Breast epithelium (tissue), 4 donors: ENCODE measurements at places on chromosomes 7 and 10. TPM values are rescaled to one million over a fixed set of nuclear protein-coding genes. Genes with fewer than 3 reads are reported as not detected.

The MYH16 gene
- total RNA-seq, result not detected

The ALOX5 gene
- 33.4 TPM for total RNA-seq

GRCh38 chr10:95758351-95759025 lies 2.5 kb downstream of the ENTPD1 start:
- no peak for DNase-seq

DNA sequence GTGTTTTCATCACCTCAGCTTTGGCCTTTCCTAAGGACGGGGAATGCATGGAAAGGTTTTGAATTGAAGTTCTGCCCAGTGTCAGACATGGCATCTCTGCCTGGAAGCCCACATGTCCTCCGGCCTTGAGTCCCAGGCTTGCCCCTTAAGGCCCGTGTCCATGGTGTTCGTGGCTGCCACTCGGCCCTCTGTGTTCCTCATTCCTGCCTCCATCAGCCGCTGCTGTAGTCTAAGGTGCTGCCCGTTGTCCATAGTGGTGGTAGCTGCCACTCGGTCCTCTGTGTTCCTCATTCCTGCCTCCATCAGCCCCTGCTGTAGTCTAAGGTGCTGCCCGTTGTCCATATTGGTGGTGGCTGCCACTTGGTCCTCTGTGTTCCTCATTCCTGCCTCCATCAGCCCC lies 180.7 kb upstream of the SHH start:
- no peak for DNase-seq

DNA sequence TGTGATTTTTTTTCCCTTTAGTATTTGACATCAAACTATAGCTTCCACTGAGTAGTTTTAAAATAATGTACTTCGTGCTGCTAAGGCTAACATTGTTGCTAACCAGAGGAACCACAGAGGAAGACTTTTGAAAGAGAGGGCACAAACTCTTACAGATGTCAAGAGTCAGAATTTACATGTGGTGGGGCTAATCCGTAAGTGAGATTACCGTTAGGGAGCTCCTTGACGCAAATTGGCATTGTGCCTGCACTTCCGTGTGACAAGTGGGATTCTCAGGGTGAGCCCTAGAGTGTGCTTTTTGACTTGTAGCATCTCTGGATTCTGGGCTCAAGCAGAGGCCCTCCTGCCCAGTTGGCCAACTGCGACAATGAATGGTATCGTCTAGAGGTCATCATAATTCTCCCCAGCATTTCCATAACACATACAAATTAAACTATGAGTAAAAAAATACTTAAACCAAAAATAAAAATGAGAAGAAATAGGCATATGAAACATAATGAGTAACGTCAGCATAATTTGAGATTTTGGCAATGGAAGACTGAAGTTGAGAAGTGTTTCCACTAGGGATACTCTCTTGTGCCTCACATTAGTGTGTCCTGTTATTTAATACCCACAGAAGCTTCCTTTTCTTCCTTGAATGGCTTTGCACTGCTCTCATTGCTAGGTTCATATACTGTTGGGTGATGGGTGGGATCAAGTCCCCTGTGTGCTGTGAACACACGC lies 164.0 kb downstream of the SDK1 start:
- no peak for DNase-seq

DNA sequence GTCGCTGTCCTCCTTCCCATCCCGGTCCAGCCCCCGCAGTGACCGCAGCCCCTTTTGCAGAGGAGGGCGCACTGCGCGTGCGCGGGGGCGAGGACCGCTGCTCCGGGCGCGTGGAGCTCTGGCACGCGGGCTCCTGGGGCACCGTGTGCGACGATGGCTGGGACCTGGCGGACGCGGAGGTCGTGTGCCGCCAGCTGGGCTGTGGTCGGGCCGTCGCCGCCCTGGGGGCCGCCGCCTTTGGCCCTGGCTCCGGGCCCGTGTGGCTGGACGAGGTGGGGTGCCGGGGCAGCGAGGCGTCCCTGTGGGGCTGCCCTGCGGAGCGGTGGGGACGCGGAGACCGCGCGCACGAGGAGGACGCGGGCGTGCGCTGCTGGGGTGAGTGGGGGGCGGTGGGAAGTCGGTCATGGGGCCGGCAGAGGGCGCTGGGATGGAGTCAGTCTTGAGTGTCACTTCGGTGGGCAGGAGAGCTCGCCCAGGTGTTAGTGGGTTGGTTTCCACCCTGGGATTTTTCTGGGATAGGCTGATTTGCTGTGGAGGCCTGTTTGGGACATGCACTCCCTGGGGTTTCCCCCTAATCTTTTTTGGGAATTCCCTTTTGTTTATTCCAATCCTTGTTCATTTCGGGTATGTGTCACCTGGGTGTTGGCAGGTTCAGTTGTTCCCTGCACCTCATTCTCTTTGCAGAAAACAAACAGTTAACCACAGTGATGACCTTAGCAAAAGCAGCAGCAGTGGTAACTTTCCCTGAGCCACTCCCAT lies 11.6 kb downstream of the SCART1 start:
- DNase-seq, result no peak

GRCh38 chr10:14536241-14537213 lies 205.8 kb upstream of the FRMD4A start:
- DNase-seq, result peak; percentile 82

GRCh38 chr7:33054261-33054964 lies 8.2 kb downstream of the NT5C3A start:
- no peak for DNase-seq

- DNase-seq, result no peak
Observed at GRCh38 chr10:110077436-110078130, 69.8 kb downstream of the ADD3 start.

The CCSER2 gene
- total RNA-seq, result 49.9 TPM

GRCh38 chr10:3169271-3169670 lies 3.3 kb downstream of the PITRM1 start:
- DNase-seq, result no peak

DNA sequence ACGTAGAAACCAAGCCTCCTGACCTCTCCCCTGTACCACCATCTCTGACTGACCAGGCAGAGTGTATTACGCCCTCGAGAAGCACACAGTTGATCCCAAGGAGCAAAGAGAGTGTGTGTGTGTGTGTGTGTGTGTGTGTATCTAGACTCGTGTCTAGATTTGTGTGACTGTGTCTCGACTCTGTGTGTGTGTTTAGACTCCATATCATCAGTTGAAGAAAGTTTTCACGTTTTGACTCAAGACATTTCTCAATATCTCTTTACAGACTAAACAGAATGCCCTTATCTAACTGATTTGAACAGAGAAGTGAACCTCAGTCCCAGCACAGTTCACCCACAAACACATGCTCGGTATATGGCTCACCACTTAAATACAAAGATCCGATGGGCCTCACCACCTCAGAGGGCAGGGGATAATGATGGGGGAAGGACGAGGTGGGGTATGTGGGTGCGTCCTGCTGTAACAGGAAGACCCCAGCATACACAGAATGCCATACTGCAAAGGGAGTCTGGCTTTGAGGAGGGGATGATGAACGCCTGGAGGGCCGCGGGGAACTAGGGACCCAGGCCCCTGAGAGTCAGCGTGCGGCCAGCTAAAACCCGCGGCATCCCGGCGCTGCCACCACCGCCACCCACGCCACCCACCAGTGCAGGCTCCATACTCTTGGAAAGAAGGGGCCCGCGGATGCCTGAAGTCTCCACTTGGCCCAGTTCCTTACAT lies 780 bp downstream of the ALDH18A1 start:
- no peak for DNase-seq

- no peak for DNase-seq
Observed at GRCh38 chr10:70566515-70567290, 35.8 kb downstream of the PRF1 start.

GRCh38 chr10:73768881-73769280 lies 13.0 kb upstream of the CHCHD1 start:
- no peak for DNase-seq

GRCh38 chr10:29734640-29734961 lies 99.8 kb upstream of the SVIL start:
- DNase-seq, result no peak

The PHKG1 gene
- total RNA-seq, result 4.3 TPM

DNA sequence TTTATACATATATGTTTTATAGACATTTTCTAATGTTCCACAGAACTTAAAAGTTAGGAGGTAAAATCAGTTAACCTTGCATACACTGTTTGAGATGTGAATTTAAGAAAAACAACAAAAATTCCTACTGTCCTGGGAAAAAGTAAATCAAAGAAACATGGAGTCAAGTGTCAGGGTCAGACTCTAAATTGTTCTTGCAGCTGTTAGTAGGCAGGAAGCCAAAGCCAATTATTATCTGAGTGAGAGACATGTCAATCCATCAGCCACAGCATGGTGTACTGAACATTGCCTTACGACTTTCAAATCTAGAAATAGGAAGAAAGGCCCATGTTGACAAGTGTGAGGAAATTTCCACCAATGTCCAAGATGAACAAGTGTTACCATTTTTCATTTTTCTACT lies 461.2 kb upstream of the MBL2 start:
- no peak for DNase-seq

- no peak for DNase-seq
Observed at GRCh38 chr10:114386452-114386851, 17.9 kb downstream of the AFAP1L2 start.

DNA sequence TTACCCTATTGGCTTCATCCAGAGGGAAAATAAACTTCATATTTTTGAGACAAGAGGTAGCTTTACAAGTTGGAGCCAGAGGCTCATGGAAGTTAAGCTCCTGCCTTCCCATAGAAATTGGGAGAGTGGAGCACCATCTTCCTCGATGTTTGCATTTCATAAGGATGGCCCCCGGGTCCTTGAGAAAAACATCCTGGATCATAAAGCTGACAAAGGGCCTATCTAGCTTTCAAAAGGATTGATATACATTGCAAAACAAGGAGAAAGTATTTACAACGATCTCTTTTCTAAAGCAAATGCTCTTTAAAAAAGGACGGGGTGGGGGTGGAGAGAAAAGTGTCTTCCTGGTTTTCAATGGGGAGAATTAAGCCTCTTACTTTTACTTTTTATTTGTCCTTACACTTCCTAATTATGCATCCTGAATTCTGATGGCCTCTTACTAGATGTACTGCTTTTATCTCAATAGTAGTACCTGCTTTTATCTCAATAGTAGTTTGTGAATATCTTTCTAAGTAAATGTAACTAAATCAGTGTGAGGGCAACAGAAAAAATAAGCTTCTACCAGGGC lies 65.6 kb downstream of the PTPRZ1 start:
- DNase-seq, result no peak

DNA sequence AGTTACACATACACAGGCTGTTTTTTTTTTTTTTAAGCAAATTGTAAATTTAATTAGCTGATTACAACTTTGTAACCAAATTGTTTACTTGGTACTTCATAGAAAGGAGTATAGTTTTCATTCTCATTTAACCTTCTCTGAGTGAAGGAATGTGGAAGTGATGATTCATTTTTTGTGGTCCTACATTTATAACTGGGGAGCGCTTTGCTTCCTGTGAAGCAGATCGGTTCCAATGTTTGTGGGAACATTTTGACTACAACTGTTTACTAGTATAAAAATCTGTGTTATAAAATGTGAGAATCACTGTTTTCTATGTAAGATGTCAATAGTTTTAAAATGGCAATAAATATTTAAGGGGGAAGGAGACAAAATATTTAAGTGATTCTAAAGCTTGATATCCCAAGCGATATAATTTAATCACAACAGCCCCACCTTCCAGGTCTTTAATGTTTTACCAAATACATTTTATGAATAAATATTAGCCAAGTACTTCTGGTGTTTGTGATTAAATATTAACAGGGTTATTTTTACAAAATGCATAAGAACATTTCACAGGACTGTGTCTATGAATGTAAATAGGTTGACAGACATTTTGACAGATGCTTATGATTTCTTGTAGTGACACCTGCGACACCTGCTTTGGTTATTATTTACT lies 57.1 kb downstream of the NXPH1 start:
- DNase-seq, result no peak

The GNGT1 gene
- not detected for total RNA-seq

GRCh38 chr10:97050956-97051496 lies 134.7 kb downstream of the SLIT1 start:
- no peak for DNase-seq

DNA sequence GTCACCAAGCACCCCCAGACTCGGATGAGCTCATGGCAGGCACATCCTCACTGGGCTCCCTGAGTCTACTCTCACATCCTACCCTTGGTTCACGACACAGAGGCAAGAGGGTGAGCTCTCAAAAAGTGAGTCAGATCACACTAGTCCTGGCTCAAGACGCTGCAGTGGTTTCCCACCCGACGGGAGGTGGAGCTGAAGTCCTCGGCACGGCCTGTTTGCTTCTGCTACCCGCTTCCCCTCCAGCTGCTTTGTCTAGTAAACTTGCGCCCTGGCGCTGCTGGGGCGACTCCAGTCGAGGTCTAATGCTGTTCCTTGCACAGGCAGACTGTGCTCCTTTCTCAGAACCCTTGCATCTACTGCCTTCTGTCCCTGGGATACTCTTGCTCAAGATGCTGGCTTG lies 13.5 kb upstream of the SFMBT2 start:
- no peak for DNase-seq

- DNase-seq, result peak; percentile 21
Observed at GRCh38 chr10:75402486-75403143, 1.1 kb upstream of the ZNF503 start.

- no peak for DNase-seq
Observed at GRCh38 chr7:44383566-44383965, 58.2 kb upstream of the CAMK2B start.

DNA sequence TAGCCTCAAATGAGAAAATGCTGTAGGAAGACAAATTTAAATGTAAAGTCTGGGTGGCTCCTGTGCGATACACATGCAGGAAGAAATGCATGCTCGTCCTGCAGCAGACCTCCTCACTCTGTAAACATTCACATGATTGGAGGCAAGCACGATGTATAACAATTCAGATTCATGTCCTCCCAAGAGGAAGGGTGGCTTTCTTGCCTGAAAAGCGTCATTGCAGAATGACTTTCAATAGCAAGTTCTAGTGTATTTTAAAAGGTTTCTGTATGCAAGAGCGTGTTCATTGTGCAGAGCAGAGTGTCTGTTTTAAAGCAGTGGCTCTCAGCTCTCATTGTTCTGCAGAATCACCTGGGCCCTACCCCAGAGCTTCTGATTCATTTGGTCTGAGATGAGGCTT lies 170.3 kb upstream of the CELF2 start:
- no peak for DNase-seq

DNA sequence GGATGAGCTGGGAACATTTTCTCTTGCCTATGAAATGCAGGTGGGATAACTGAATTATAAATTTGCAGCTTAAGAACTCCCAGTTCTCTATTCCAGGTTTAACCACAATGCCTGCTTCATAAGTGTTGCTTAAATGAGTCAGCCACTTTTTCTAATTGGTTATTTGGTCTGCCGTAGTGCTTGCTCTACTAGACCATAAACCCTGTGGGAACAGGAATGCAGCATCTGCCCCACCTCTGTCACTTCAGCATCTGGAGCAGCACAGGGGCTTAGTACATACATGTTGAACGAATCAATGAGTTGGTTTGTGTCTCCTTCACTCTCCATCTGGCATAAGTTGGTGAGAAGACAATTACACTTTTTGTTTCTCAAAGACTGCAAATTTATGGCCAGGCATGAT lies 95.2 kb upstream of the PTER start:
- DNase-seq, result no peak

GRCh38 chr10:2748287-2748686 lies 319.1 kb upstream of the PFKP start:
- no peak for DNase-seq

GRCh38 chr10:12465385-12466136 lies 116.2 kb downstream of the CAMK1D start:
- DNase-seq, result no peak

- DNase-seq, result no peak
Observed at GRCh38 chr10:75858339-75858738, 426.9 kb downstream of the LRMDA start.

The SGCE gene
- 90.7 TPM for total RNA-seq

The TRIM50 gene
- total RNA-seq, result not detected

GRCh38 chr10:35685402-35685801 lies 43.3 kb upstream of the FZD8 start:
- no peak for DNase-seq

The SEC61A2 gene
- 10.2 TPM for total RNA-seq

- no peak for DNase-seq
Observed at GRCh38 chr7:84137812-84138211, 56.8 kb downstream of the SEMA3A start.
